Right hindlimb (tissue), 1 donor: ENCODE measurements at places on chromosomes 4 and X.

GRCh38 chr4:105426187-105426897, 47.5 kb downstream of the PPA2 start:
- DNase-seq, result no peak

DNA sequence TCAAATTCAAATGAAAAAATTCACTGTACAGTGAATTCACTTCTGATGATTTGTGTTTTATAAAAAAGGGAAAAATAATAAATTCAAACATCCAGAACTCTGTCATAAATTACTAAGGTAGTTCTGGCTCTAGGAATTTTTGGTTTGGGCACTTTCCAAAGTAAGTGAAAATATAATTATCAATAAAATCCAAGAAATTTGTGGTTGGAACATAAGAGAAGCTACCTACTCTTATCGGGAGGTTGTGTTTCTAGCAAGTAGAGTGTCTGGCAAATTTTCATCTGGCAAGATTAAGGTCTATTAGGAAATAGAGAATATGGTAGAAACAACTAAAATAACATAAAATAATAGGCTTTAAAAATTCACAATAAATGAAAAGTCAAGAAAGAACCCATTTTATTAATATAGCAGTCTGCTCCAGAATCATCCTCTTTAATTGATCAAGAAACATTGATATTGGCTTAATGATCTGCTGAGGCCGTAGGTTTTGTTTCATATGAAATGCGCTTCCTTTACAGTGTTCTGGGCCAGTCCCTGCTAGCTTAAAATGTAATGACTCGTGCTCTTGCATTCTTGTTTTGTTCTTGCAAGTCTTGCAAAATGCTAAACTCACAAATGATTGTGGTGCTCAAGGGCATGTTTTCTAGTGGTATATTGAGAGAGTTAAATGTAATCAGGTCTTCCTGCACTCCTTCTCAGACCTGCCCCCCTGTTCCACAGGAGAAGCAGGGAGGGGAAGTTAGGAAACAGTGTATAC, 331.4 kb downstream of the RAPGEF2 start:
- no peak for DNase-seq

- DNase-seq, result no peak
Observed at GRCh38 chr4:2878346-2878745, 34.7 kb downstream of the ADD1 start.

GRCh38 chr4:20574986-20575385, 125.3 kb upstream of the PACRGL start:
- DNase-seq, result no peak

DNA sequence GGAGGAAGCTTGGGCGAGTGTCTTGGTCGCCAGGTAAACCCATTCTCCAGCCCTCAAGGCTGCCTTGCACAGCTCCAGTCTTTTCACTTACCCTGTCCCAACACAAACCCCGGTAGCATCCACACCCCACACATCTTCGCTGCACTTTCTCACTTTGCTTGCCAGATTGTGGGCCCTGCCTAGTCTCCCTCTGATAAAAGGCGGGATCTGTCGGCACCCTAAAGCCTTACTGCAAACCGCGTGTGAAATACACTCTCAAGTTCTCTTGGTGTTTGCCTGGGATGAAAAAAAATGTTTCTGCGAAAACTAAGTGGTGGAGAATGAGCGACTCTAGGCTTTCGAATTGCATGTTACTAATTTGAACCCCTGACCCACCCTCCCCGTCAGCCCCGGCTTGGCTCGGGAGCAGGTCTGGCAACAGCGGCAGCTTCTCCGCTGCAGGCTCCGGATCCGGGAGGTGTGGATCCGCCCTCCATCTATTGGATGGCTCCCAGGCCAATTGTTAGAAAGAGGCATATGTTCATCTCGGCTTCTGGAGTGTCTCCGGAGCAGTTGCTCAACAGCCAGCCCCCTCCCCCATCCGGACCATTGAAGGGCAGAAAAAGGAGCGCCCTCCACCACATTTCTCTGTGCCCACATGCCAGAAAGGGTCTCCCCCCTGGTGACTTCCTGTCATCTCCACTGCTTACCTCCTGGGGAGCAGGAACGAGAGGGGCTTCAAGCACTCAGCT, 3.0 kb upstream of the CITED1 start:
- DNase-seq, result peak; percentile 88

- DNase-seq, result no peak
Observed at GRCh38 chr4:185352741-185353140, 43.0 kb downstream of the LRP2BP start.

- DNase-seq, result no peak
Observed at GRCh38 chr4:184380707-184381106, 93.6 kb downstream of the IRF2 start.

GRCh38 chr4:45846016-45846415, 277.8 kb downstream of the GABRG1 start:
- DNase-seq, result no peak

- DNase-seq, result no peak
Observed at GRCh38 chrX:16739574-16739973, 20.2 kb downstream of the SYAP1 start.

GRCh38 chr4:114267976-114268375, 288.5 kb upstream of the ARSJ start:
- no peak for DNase-seq

DNA sequence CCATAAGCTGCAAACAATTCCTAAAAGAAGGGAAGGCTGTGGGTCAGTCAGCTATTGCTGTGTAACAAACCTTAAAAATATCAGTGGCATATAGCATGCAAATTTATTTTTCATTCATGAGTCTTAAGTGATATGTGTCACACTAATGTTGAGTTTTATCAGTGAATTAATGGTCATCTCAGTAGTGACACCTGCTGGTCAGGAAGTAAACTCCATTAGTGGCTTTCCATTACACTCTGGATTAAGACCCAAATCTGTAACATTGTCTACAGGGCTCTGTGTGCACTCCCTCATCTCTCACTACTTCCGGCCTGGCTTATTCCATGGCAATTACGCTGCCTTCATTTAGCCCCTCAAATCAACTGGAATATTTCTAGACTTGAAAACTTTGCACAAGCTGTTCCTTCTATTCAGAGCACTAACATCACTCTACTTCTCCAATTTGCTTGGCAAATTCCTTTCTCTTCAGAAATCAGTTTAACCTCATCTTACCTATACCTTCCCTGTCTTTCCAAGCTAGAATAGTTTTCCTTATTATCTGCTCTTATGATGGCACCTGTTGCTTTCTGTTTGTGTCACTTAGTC, 217.3 kb upstream of the TAPT1 start:
- DNase-seq, result no peak

DNA sequence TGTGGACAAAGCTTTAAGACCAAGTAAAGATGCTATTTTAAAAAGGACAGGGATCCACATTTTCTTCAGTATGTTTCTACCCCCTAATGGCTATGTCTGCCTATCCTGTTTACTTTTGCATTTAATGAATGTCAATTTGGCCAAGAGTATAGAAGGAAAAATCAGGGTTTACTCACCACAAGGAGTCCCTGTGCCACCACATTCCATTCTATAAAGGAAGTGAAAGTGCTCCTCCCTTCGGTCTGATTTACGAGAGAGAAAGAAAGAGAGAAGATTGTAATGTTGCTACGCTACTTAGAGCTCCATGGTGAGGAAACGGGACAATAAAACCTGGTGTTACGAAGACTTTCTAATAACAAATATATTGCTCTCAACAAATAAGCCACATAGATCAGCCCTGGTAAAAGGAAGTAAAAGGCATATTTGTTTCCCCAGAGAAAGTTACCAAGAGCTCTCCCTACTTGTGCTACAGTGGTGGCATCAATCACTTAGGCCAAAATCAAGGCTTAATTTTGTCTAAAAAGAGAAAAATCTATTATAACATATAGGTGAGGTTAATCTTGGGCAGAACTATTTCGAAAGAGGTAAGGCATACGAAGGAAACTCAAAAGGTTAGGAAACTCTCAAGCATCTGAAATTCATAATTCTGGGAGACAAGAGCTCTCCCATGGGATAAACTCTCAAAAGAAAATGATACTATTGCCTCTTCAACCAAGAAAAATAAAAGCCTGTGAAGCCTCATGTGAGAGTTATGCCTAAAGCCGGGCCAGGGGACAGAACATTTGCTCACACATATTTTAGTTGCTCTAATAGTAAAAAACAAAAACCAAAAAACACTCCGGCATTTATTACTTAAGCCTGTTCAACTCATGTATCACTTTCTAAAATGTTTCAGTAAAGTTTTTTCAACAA, 29.5 kb downstream of the TAPT1 start:
- no peak for DNase-seq

- no peak for DNase-seq
Observed at GRCh38 chrX:108332281-108332680, 105.9 kb downstream of the COL4A6 start.

DNA sequence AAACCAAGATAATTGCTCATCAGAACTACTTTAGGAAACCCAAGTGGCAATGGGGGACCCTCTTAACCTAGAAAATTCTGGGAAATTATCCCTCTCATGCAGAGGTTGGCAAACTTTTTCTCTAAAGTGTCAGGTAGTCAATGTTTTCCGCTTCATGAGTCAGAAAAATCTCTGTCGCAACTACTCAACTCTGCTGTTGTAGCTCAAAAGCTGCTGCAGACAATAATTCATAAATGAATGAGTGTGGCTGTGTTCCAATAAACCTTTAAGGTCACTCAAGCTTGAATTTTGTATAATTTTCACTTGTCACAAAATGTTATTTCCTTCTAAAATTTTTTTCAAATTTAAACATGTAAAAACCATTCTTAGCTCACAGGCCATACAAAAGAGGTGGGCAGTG, 193.4 kb upstream of the MID1 start:
- no peak for DNase-seq

GRCh38 chr4:176308441-176308840, 11.3 kb upstream of the SPCS3 start:
- no peak for DNase-seq

DNA sequence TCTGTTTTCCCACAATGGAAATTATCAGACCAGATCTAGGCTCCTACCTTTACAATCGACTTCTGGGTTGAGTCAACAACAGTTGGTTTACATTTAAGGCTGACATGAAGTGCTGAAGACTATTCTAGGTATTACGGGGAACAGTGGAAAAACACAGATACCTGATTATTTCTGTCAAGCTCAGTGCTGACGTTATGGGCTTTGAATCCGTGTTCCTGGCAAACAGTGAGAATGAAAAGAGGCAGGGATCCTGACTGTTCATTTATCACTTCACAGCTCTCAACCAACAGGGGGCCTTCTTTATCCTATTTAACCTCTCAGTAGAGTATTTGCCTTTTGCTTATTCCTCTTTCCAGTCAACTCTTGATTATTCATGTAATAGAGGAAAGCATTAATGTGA, 43.1 kb downstream of the TMEM164 start:
- DNase-seq, result no peak

- no peak for DNase-seq
Observed at GRCh38 chr4:78386679-78387078, 164.9 kb upstream of the ANXA3 start.

- DNase-seq, result no peak
Observed at GRCh38 chrX:107304141-107304540, 97.7 kb downstream of the DNAAF6 start.

GRCh38 chr4:139419388-139419914, 34.5 kb upstream of the RAB33B start:
- DNase-seq, result peak; percentile 46

DNA sequence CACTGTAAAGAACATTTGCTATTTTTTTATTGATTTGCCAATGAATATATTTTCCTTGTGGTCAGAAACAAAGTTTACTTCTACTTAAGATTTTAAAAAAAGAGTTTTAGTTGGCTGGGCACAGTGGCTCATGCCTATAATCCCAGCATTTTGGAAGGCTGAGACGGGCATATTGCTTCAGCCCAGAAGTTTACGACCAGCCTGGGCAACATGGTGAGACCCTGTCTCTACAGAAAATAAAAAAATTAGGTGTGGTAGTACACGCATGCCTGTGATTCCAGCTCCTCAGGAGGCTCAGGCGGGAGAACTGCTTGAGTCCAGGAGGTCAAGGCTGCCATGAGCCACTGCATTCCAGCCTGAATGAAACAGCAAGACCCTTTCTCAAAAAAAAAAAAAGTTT, 36.8 kb downstream of the LRP2BP start:
- DNase-seq, result no peak

DNA sequence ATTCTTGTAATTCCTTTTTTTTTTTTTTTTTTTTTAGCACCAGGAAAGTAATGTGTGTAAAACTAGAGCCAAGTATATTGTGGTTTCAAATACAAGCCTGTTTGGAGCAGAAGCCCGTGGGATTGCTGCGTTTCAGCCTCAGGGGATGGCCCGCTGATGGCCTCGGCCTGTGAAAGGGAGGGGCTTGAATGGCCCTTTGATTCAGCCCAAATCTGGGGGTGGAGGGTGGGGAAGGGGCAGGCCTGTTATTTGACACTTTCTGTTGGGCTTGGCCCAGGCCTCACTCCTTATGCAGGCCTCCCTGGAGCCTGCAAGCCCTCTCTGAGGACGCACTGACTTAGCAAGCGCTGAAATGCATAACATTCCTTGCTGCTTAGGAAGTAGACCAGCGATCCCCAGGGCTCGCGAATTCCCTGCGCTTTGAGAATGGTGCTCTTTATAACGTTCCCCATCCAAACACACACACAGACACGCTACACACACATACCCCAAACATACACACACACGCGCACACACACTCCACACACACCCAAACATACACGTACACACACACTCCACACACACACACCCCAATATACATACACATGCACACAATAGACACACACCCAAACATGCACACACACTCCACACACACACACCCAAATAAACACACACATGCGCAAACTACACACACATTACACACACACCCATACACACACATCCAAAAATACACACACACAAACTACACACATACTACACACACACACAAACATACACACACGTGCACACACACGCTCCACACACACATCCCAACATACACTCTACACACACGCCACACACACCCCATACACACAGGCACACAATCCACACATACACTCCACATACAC, 29.6 kb downstream of the TLR10 start:
- peak; percentile 95 for DNase-seq

- DNase-seq, result no peak
Observed at GRCh38 chr4:15366721-15367120, 61.1 kb upstream of the C1QTNF7 start.

- DNase-seq, result no peak
Observed at GRCh38 chr4:157196046-157196445, 24.5 kb upstream of the GRIA2 start.
